NCI-H1048 (cell line): ENCODE measurements at places on chromosomes 12 and 14.

DNA sequence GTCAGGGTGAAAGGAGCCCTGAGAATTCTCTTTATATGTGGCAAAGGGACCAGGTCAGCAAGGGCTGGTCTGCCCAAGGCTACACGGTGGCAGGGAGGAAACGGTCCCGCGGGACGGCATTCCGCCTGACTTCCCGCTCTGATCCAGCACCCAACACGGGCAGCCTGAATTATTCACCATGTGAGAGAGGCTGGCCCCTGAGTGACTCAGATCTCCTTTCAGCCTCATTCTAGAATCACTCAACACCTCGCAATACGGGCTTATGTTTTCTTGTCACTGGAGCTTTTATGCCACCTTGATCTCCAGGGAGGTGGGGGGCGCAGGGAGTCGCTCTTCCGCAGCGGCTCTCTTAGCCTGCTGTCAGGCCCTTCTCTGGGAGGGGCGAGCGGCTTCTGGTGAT is 8.5 kb downstream of the LRTM2 start:
- no peak for DNase-seq

GRCh38 chr12:49017891-49018260 is 700 bp downstream of the PRKAG1 start:
- DNase-seq: no peak

DNA sequence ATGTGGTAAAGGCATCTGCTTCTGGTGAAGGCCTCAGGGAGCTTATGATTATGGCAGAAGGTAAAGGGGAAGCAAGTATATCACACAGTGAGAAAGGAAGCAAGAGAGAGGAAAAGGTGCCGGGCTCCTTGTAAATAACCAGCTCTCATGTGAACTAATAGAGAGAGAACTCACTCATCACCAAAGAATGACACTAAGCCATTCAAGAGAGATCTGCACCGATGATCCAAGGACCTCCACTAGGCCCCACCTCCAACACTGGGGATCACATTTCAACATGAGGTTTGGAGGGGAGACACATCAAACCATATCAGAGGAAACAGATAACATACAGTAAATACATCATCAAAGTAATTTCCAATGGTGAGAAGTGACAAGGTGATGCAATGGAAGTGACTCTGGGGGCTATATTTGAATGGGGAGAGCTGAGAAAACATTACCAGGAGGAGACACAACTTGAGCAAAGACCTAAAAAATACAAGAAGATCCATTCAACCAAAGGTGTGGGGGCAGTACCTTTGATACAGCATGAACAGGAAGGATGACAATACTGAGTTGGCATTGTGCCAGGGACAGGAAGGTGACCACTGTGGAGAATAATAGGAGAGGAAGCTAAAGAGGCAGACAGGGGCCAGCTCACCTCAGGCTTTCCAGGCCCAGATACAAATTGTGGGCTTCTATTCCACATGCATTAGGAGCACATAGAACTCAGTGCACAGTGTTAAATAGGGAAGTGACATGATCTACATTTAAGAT is 134.4 kb upstream of the GRIP1 start:
- no peak for DNase-seq

GRCh38 chr12:24066865-24067264 is 117.4 kb upstream of the SOX5 start:
- DNase-seq: no peak

DNA sequence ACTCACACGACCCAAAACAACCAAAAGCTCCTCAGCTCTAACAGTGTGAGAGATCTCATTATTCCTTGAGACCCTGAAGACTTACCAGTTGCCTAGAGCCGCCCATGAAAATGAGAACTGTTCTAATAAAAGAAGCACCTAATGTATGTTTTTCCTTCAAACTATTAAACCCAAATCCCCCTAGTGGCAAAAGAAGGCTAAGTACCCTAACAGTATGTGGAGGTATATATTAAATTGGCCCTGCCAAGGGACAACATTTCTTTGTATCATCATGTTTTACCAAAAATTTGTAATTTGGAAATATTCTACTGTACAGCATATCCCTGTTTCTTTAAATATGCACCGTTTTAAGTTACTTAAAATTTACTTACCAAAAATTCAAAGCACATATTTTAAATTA is 38.0 kb upstream of the PPFIA2 start:
- DNase-seq: no peak

GRCh38 chr14:34964977-34965764 is 17.6 kb upstream of the SRP54 start:
- DNase-seq: no peak

- DNase-seq: no peak
Observed at GRCh38 chr14:100777818-100778525, 47.9 kb upstream of the MEG3 start.

DNA sequence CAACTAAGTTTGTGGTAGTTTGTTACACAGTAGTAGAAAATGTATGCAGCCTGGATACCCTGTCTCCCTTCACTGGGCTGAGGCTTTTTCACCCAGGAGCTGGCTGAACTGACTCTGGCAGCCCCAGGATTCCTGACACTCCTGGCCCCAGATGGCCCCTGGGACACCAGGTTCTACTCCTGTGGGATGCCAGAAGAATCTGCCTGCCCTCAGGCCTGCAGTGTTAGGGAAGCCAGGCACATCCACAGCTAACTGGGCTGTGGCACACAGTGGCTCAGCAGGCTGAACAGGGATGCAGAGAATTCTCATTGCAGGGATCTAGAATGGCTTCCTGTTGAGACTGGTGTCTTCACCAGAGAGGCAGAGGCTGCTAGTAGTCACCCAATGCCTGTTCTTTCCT is 8.5 kb downstream of the IFI27 start:
- DNase-seq: no peak

DNA sequence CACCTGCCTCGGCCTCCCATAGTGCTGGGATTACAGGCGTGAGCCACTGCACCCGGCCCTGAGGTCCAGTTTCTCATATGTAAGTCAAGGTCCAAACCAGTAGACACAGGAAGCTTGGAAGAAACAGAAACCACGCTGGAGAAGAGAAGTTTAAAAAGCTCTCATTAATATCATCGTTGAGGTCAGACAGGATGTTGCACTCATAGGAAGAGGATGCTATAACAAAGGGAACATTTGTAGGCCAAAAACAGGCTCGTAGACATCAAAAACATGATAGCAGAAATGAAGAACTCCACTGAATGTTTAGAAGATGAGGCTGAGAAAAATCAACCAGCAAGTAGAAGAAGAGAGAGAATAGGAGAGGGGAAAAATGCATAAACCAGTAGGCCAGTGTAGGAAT is 46.8 kb downstream of the ACACB start:
- no peak for DNase-seq

GRCh38 chr14:70245026-70245425 is 56.3 kb upstream of the SLC8A3 start:
- no peak for DNase-seq

- DNase-seq: no peak
Observed at GRCh38 chr14:61877035-61877390, 114.8 kb downstream of the SNAPC1 start.

GRCh38 chr12:94271351-94271750 is 123.0 kb downstream of the PLXNC1 start:
- no peak for DNase-seq

GRCh38 chr12:90235642-90236041 is 527.0 kb upstream of the ATP2B1 start:
- DNase-seq: no peak

- DNase-seq: no peak
Observed at GRCh38 chr14:94132285-94132887, 3.0 kb upstream of the IFI27L2 start.

DNA sequence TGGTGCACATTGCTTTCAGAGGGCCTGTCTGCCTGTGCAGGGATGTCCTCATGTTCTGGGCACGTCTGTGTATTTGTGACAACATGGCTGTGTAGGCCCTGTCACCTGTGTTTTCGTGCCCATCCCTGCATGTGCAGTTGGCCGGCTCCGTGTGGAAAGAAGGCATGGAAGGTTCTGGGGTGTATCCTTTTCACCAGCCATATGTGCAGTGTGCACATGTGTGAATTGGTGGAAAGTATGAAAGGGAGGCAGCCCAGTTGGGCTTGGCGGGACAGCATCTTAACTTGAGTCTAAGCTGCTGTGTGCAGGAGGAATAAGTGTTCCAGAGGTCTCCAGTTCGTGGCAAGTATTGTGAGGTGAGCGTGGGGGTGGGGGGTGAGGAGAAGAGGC is 669 bp downstream of the TSPAN11 start:
- DNase-seq: no peak

GRCh38 chr14:38186216-38186615 is 21.5 kb upstream of the SSTR1 start:
- DNase-seq: no peak

DNA sequence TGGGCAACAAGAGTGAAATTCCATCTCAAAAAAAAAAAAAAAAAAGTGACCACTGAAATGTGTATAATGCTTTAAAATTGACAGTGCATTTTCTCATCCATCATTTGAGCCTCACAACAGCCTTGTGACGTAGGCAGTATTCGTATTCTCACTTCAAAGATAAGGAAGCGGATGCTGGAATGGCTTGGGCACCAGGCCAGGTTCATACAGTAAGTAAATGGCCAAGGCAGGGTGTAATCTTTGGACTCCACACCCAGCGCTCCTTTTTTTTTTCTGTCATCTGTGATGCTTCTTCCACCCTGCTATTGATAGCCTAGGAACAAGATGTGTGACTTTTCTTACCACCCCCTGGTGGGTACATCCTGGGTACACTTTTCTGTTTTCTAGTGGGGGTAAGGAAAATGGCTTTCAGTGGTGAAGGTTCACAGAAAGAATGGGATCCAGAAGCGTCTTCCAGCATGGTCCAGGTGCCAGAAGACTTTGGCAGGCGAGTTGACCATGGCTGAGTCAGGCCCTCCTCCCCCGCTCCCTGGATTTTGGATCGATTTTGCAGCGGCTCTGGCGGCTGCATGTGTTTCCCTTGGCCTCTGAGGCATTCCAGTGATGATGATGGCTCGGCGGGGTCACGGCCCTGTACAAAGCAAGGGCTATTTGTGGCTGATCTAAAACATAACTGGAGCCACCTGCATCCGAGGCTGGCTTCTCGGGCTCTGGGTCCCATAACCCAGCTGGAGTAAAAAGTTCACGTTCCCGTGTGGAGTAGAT is 110.6 kb downstream of the CACNA1C start:
- no peak for DNase-seq

GRCh38 chr12:92096346-92097136 is 49.1 kb downstream of the BTG1 start:
- no peak for DNase-seq

- no peak for DNase-seq
Observed at GRCh38 chr12:29415111-29415510, 34.1 kb upstream of the ERGIC2 start.

GRCh38 chr14:95483309-95484165 is 32.9 kb downstream of the SYNE3 start:
- DNase-seq: no peak

- no peak for DNase-seq
Observed at GRCh38 chr12:93208011-93208410, 169.7 kb upstream of the NUDT4 start.

DNA sequence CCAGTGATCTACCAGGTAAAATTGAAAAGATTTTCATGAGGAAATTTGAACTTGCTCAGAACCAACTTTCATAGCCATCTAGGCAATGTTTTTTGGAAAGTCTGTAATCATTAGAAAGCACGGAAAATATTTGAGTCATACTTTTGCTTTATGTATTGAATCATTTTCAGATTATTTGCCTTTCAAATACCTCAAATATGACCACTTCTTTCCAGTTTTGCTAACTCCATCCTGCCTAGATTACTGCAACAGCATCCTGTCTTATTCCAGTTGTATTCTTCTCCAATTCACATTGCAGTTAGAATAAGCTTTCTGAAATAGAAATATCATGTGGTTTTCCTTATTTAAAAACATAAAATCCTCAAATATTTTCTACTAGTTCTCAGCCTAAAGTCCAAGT is 239.8 kb upstream of the FAR2 start:
- no peak for DNase-seq

DNA sequence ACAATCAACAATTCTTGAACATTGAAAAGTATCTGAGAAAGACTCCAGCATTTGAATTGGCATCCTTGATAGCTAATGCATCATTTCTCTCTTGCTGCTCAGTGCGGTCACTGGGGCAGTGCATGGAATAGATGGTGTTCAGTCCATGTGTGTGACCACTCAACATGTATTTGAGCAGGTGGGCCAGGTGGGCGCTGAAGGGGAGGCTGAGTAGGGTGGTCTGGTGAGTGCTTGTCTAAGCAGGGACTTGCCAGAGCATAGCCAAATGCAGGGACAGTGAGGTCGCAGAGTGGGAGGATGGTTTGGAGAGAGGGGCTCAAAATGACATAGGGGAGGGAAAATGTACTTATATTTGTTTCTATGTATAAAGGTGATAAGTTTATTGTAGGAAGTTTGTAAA is 409.0 kb downstream of the TMEM121 start:
- no peak for DNase-seq

DNA sequence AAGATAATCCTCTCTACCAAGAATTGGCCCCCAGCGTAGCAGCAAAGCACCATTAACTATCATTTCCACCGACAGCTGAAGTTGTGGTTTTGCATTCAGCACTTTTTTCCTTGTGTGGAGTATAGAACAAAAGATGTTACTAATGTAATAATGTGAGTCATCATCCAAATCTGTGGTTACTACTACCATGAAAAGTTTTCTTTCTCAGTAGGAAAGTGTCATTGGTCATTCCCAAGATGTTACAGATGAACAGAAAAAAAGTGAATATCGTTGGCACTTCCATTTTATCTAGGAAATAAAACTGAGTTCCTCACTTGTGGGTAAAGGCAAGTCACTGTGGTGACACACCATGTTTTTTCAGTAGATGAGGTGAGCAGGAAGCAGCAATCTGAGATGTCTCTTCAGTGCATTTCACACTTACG is 30.3 kb upstream of the IFNG start:
- no peak for DNase-seq

GRCh38 chr12:115758183-115758582 is 519.3 kb downstream of the MED13L start:
- DNase-seq: no peak

- DNase-seq: no peak
Observed at GRCh38 chr12:94570161-94570560, 80.2 kb downstream of the TMCC3 start.

DNA sequence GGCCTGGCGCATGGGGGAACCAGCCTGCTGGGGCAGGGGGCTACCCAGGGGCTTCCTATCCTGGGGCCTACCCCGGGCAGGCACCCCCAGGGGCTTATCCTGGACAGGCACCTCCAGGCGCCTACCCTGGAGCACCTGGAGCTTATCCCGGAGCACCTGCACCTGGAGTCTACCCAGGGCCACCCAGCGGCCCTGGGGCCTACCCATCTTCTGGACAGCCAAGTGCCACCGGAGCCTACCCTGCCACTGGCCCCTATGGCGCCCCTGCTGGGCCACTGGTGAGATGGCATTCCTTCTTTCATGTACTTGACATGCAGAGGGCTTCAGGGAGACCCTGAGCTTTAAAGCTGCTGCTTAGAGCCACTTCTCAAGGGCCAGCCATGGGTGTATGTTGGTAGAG is 9.0 kb downstream of the LGALS3 start:
- DNase-seq: no peak

DNA sequence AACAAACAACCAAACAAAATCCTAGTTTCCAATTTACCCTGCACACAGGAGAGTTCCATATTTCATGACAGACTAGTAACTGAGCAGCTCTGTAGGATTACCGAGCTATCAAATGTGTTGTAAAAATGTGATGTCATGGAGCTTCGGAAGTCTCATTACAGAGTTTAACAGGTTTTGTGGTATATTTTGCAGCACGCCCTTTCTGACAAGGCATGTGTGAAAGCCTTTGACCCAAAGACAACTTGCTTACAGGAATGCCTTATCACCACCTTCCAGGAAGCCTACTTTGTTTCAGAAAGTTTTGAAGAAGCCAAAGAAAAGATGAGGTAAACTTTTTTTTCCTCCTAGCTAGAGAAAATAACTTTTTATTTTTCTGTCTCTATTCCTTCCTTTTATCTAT is 92.4 kb downstream of the TPH2 start:
- no peak for DNase-seq

- no peak for DNase-seq
Observed at GRCh38 chr14:104682107-104682593, 7.3 kb upstream of the INF2 start.
